ENCODE measurements at places on chromosomes 12 and 14. TPM values are rescaled to one million over a fixed set of nuclear protein-coding genes. Genes with fewer than 3 reads are reported as not detected.

GRCh38 chr12:132366341-132366861, 37.0 kb upstream of the GALNT9 start:
- H3K36me3 ChIP-seq: no peaks in the 10 kb centered on the region
- no peak overlapping the region for H3K4me3 ChIP-seq
- H3K27ac ChIP-seq: no peak overlapping the region
- no peaks in the 10 kb centered on the region for H3K4me1 ChIP-seq

SIRT4 gene
- total RNA-seq: 1.4 TPM

DNA sequence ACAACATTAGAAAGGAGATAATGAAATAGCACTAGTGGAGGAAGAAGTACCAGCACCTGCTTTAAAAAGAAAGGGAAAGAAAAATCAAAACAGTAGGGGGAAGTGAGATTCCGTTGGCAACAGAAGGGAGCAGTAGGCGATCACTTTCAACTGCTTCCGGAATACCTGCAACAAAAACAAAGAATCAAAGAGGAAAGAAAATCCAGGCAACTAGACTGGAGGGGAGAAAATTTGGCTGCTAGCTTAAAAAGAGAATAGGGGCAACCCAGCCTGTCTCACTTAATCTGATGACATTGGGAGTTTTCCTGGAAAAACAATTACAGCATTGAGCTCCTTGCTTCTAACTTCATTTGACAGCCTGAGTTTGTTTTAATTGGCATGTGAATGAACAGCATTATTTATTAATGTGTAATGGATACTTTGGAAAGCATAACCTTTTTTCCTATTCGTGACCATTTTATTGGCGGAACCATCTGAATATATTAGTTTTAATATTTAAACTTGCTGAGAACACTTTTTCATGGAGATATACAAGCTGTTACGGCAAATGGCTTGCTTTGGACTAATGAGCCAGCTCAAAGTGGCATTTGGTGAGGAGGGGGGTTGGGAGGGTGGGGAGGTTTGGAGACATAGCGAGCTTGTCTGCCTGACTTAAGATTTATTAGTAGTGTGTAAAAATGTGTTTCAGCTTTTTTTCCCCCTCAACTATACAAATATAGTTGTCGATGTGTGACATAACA, 2.5 kb upstream of the DACT1 start:
- H3K27ac ChIP-seq: no peak overlapping the region
- H3K27me3 ChIP-seq: peaks cover 40% of the 10 kb centered on the region

DNA sequence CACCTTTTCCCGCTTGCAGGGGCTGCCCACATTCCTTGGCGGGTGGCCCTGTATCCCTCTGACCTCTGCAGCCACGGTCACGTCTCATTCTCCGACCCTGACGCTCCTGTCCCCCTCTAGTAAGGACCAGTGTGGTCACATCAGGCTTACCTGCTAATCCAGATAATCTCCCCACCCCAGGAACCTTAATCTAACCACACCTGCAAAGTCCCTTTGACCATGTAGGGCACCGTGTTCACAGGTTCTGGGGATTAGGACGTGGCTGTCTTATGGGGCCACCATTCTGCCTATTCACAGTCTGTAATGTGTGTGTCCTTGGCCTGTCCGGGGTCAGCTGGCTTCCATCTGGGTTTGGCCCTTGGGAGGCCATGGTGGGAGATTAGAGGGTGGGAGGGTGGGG, 368.9 kb downstream of the AACS start:
- no peaks in the 10 kb centered on the region for H3K4me1 ChIP-seq
- H3K4me3 ChIP-seq: no peak overlapping the region
- H3K36me3 ChIP-seq: no peaks in the 10 kb centered on the region

- no peaks in the 10 kb centered on the region for H3K4me1 ChIP-seq
- no peak overlapping the region for H3K27ac ChIP-seq
- DNase-seq: no peak
- no peak overlapping the region for H3K4me3 ChIP-seq
Measured at GRCh38 chr14:79064214-79064613, 894.0 kb downstream of the NRXN3 start.

IL22 gene
- not detected for total RNA-seq

- DNase-seq: no peak
- H3K27me3 ChIP-seq: peaks cover 8% of the 10 kb centered on the region
- no peak overlapping the region for H3K27ac ChIP-seq
- H3K4me3 ChIP-seq: no peak overlapping the region
- H3K36me3 ChIP-seq: no peaks in the 10 kb centered on the region
Measured at GRCh38 chr12:54700301-54700700, 52.1 kb upstream of the DCD start.

LRRC10 gene
- total RNA-seq: not detected

GCN1 gene
- total RNA-seq: 101 TPM

- H3K27me3 ChIP-seq: no peaks in the 10 kb centered on the region
- no peak overlapping the region for H3K4me3 ChIP-seq
- DNase-seq: peak; percentile 16
- H3K27ac ChIP-seq: no peak overlapping the region
- peaks cover 4% of the 10 kb centered on the region for H3K4me1 ChIP-seq
- no peaks in the 10 kb centered on the region for H3K36me3 ChIP-seq
Measured at GRCh38 chr12:77777274-77777673, 53.4 kb upstream of the NAV3 start.

DNA sequence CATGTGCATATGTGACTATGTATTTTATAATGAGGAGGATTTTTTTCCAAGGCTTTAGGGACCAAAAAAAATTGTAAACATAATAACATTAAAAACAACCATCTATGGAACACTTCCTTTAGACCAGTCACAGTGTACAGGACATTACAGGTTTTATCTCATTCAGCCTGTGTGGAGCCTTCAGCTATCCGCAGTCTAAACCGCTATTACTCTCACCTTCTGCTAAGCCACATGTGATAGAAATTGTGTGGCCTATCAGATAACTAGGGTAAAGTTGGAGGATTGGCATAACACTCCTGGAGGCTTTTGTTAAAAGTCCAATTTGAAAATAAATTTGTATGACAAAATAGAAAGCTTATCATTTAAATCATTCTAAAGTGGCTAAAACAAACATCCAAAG, 281.2 kb upstream of the TMTC1 start:
- H3K36me3 ChIP-seq: no peaks in the 10 kb centered on the region
- H3K27me3 ChIP-seq: no peaks in the 10 kb centered on the region
- no peak for DNase-seq
- no peak overlapping the region for H3K27ac ChIP-seq

NTF3 gene
- not detected for total RNA-seq

- no peak overlapping the region for H3K27ac ChIP-seq
- H3K4me1 ChIP-seq: no peaks in the 10 kb centered on the region
- no peaks in the 10 kb centered on the region for H3K36me3 ChIP-seq
- DNase-seq: no peak
Measured at GRCh38 chr14:99952453-99952852, 112.8 kb upstream of the EVL start.

SELPLG gene
- 0.62 TPM for total RNA-seq

GRCh38 chr14:33335366-33335765, 396.7 kb downstream of the NPAS3 start:
- no peak overlapping the region for H3K4me3 ChIP-seq
- no peaks in the 10 kb centered on the region for H3K4me1 ChIP-seq
- H3K27ac ChIP-seq: no peak overlapping the region
- no peaks in the 10 kb centered on the region for H3K27me3 ChIP-seq
- no peak for DNase-seq

DNA sequence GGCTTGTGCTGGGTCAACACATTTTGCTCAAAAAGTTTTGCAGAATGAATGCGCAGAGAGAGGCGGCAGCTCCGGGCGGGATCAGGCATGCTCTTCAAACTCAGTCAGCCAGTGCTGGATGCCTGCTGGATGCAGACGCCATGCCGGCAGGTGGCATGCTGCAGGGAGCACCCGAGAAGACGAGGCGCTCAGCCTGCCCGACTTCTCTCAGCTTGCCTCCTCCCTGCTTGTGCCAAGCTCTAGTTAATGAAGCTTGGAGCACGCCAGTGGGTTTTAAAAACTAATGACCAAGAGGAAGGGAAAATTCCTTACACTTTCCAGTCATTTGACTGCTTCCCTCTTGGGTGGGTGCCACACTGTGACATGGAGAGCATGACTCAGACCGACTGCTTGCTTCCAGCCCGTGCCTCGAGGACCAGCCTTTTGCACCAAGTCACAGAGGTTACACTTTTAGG, 39.8 kb downstream of the SLC24A4 start:
- no peaks in the 10 kb centered on the region for H3K27me3 ChIP-seq
- H3K27ac ChIP-seq: no peak overlapping the region
- no peaks in the 10 kb centered on the region for H3K36me3 ChIP-seq
- no peaks in the 10 kb centered on the region for H3K4me1 ChIP-seq
- no peak overlapping the region for H3K4me3 ChIP-seq
